ENCODE measurements at places on chromosomes 16 and 17. TPM values are rescaled to one million over a fixed set of nuclear protein-coding genes. Genes with fewer than 3 reads are reported as not detected.

The KRTAP1-5 gene
- not detected for polyA plus RNA-seq

The NETO2 gene
- polyA plus RNA-seq: 48.8 TPM

The TBC1D3K gene
- polyA plus RNA-seq: not detected

The OR3A3 gene
- polyA plus RNA-seq: not detected

- peak overlapping the region; percentile 57 for H3K27ac ChIP-seq
- H3K36me3 ChIP-seq: no peaks in the 10 kb centered on the region
- no peak overlapping the region for H3K4me3 ChIP-seq
- DNase-seq: peak; percentile 25
- no peaks in the 10 kb centered on the region for H3K27me3 ChIP-seq
Observed at GRCh38 chr16:77897129-77897437, 108.7 kb downstream of the VAT1L start.
